ENCODE measurements at places on chromosomes 12 and 14.
A peak's percentile ranks its signal among the peaks of the same experiment; 100 is the strongest.

- no peak for DNase-seq
These were observed 127.3 kb downstream of the SCARB1 start for GRCh38 chr12:124736115-124737039.

DNA sequence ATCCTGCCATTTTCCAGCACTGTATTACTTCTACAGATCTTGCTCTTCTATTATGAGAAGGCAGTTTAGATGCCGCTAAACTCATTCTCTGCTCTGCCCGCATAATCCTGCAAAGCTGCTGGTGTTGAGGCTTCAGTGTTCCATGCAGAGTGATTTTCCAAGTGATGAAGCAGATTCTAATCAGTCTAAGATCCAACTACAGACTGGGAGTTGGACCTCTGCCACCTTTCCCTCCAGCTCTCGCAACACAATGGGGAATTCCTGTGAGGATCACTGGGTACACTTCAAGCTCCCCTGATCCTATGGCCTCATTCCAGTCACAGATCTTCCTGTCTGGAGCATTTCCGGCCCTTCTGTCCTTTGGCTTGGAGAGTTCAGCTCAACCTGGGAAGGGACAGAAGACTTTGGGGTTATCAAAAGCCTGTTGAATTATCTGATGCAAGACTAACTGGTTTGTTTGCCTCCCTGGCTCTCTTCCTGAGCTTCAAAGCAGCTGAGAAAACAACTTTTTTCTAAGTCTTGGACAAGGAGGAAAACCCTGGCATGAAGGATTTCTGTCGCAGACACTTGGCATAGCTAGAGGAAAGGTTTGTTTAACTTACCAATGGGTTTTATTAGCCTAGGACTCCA, 333.9 kb downstream of the ZFP36L1 start:
- DNase-seq = no peak

- no peak for DNase-seq
These were observed 25.5 kb downstream of the ZNF664 start for GRCh38 chr12:123998344-123998990.

- no peak for DNase-seq
These were observed 3.6 kb downstream of the PSMA6 start for GRCh38 chr14:35295845-35296161.

DNA sequence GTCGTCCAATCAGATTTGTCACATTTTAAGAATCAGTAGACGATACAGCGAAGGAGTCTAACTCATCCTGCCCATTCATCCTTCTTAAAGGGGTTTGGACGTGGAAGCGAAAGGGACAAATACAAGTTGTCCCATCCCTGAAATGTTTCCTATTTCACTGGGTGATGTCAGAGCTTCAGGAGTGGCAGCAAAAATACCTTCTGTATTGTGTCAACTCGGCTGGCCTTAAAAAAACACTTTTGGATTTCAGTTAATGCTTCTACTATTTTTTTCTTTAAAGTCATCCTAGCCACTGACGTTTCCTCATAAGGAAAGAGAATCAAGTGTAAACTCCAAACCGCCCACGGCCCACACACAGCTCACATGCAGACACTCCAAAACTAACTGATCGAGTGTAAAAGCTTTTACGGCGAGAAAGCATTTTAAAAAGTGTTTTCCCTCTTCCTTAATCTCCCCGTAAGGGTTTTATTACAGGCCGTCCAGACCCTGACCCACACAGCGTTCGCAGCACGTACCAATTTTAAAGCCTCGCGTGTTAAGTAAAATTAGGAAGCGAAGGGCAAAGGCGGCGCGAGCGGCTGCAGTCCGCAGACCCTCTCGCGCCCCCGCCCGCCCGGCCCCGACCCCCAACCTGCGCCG, 593 bp downstream of the CFL2 start:
- DNase-seq = no peak

DNA sequence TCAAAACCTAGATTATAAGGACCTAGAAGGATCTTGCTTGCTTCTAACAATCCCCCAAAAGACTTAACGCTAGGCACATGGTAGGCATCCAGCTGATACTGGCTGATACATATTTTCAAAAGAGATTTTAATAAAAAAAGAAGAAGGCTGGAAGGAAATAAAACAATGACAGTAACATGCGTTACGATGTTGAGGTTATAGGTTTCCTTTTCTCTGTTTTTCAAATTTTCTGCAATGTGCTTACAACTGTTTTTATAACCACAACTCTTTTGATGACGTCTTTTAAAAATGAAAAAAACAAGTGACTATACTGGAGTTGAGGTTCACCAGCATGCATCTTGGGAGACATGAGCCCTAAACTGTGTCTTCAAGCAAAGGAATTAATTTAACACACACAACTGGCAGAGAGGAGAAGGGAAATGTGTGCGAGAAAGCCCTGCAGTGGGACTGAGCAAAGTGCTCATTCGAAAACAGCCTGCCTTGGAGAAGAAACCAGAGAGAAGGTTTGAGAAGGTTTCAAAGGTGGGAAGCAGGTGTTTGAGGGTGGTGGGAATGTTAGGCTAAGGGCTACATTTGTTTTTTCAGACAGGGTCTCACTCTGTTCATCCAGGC, 80.4 kb downstream of the DUSP16 start:
- DNase-seq = no peak

- DNase-seq = no peak
These were observed 15.5 kb downstream of the COX14 start for GRCh38 chr12:50127546-50127945.

DNA sequence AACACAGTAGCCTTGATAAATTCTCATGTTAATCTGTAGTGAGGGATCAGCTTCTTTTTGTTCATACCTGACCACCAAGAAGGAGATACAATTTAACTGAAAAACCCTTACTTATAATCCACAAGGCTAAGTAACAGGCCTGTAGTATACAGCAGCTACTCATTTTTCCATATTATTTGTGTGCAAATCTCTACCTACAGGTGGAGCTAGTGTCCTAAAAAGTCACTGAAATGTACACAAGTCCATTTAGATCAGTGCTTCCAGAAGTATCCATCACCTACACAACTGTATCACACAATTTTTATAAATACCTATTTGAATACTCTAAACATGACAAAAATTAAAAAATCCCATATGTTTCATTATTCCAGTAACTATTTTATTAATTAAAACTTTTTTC, 173.2 kb downstream of the SLC35F4 start:
- no peak for DNase-seq

DNA sequence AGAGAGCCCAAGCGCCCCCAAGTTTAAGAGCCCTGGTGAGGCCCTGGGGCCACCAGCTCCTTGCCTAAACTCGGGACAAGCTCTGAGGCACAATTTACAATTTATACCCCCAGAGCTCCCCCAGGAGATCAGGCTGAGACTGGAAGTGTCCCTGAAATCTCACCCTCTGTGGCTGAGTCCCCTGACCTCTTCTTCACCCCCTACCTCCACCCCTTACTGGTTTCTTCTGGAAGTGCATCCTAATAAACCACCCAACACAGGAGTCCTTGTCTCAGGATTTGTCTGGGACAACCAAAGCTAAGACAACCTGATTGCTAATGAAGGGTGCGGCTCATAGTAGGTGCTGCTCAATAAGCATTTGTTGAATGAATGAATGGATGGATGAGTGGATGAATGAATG, 206.4 kb downstream of the BCL11B start:
- no peak for DNase-seq

DNA sequence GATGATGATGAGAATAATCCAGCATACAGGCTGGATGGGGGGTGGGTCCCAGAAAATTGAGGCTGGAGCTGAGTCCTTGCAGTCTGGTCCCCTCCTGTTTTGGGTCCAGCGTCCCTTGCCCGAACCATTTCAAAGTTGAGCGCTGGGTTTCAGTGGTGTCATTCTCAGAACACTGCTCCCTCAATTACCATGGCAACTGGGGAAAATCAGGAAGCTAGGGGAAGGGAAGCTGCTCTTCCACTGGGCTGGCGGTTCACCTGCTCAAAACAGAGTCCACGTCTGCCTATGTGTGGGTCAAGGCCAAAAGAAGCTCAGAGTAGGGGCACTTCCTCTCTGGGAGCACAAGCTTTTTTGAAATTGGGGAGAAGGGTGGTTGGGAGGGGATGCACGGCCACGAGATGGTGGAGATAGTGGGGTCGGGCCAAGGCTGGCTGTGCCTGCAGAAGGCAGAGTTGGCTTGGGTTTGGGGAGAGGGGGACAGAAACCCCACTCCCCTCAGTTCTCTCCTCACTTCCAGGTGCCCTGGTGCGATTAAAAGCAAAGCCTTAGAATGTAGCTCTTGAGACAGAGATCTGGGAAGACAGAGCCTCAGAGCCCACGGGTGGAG, 1.7 kb upstream of the NOS1 start:
- DNase-seq = no peak

DNA sequence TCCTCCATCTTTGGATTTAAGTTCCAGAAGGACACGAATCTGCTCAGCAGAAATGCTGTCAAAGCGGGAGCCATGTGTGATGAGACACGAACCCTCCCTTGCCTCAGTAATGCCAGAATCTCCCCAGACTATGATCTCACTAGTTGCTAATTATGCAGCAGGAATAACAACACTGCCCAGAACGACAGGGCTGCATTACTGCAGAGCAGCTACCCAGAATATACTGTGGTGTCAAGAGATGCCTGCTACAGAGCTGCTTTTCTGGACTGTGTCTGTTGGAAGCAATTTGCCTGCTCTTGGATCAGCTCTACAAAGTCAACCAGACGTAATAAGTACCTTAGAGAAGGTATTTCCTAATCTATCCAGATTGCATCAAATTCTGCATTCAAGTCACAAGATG, 5.5 kb downstream of the CSRNP2 start:
- DNase-seq = no peak

DNA sequence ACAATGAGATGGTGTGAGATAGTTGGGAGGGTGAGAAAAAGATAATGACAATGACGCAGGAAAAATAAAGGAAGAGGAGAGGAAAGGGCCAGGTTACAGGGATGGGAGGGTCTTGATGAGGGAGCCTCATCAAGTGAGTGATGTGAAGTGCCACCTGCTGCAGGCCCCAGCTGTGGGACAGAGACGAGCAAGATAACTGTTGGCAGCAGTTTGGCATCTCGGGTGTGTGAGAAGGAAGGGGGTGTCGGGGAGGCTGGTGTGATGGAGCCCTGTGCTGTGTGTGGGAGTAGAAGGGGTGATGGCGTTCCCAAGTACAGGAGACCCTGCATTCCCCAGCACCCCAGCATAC, 11.4 kb upstream of the TAC3 start:
- no peak for DNase-seq

GRCh38 chr12:113291586-113291985, 43.3 kb downstream of the SLC8B1 start:
- no peak for DNase-seq

DNA sequence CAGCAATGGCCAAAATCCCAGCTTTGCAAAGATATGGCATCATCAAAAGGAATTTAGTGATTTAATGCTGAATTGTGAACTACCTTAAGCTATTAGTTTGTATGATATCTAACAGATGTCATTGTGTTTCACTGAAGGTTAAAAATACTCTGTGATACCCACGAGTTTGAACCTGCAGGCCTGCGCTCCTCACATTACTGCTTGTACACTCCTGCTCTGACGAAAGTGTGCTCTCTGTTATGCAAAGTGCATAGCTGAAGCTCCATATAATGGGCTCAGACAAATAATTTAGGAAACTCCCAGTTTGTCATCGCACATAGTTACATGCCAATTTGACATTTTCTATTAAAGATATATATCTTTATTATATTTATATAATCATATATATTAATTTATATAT, 52.2 kb downstream of the SPPL3 start:
- no peak for DNase-seq

- DNase-seq = no peak
These were observed 194.5 kb upstream of the GZMB start for GRCh38 chr14:24828486-24828885.

DNA sequence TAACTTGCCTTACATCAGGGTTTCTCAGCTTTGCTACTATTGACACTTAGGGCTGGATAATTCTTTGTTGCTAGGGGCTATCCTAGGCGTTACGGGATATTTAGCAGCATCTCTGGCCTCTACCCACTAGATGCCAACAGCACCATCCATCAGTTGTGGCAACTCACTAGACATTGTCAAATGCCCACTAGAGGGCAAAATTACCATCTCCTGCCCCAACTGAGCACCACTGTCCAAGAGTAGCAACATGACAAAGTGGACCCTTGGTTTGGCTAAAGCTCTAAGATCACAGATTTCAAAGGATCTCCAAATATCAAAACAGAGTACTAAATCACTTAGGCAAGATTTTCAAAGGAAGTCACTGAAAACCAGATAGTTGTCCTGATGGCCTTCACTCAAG, 251.7 kb upstream of the TBX3 start:
- DNase-seq = no peak

DNA sequence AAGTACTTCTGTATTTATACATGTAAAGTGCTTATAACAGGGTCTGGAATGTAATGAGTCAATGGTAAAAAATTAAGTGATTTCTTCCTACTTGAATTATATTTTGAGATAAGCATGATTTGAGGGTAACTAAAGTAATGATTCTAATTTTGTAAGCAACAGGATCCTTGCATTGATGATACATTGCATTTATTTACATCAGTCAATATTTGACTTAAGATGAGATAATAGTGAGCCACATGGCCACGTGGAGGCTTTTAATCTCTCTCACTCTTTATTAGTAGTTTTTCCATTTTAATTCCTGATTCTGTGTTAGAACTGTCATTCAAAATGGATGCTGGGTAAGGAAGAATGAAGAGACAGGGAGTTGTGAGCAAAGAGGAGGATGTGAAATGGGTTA, 298.1 kb upstream of the PRICKLE1 start:
- no peak for DNase-seq

GRCh38 chr14:35121026-35121886, 534 bp downstream of the PPP2R3C start:
- no peak for DNase-seq

DNA sequence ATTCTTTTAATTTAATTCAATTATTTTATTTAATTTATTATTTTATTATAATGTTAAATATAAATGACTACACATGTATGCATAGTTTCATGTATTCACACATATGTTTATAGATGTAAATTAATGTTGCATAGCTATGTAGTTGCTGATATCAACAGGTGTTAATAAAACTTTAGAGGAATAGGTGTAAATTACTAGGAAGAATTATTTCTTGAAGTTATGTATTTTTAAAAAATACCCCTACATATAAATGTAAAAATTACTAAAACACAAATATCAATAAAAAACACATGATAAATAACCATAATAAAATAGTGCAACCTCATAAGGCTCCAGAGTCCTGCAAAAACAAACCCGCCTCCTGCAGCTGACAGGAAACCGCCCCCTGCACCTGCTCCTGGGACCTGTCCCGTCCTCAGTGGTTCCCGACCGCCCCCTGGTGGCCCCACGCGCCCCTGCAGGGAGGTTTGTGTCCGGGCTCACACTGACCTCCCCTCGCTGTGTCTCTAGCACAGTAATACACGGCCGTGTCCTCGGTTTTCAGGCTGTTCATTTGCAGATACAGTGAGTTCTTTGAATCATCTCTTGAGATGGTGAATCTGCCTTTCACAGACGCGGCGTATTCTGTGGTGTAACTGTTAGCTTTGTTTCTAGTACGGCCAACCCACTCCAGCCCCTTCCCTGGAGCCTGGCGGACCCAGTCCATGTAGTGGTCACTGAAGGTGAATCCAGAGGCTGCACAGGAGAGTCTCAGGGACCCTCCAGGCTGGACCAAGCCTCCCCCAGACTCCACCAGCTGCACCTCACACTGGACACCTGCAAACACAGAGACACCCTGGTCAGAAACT, 1264.0 kb downstream of the TMEM121 start:
- peak; percentile 75 for DNase-seq

- no peak for DNase-seq
These were observed 28.2 kb upstream of the ARID2 start for GRCh38 chr12:45701296-45701695.
